NCI-H2171 (cell line): ENCODE measurements at places on chromosomes 11 and 22.

DNA sequence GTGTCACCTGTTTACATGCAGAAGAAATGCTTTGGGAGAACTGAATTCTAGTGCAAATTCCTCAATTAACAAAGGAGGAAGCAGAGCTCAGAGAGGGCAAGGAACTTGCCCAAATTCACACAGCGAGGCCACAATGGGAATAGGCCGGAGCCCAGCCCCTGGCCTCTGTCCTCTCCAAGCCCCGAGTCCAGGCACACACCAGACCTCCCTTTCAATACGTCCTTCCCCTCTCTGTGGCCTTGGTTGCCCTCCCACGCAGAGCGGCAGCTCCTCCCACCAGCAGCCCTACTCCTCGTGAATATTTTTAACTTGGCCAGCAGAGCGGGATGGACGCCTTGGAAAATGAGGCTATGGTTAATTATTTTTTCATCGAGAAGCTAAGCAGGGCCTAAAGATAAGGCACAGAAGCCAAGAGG, 1.6 kb upstream of the CARD10 start:
- DNase-seq = no peak

DNA sequence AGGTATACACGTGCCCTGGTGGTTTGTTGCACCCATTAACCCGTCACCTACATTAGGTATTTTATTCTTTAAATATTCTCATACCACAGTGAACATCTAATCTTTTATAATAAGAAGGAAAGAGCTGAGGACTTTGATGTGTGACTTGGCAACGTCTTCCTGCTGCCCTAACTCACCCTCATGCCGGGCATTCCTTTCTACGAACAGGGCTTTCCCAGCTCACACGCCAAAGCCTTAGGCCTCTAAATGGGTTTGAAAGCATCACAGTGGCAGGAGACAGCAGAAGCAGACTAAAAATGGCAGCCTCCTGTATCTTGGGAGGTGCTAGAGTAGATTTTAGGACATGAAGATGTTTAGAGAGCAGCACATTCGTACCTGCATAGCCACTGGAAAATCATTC, 52.6 kb downstream of the CLTCL1 start:
- no peak for DNase-seq

- DNase-seq = no peak
These were observed 10.9 kb downstream of the RCOR2 start for GRCh38 chr11:63906087-63906486.

DNA sequence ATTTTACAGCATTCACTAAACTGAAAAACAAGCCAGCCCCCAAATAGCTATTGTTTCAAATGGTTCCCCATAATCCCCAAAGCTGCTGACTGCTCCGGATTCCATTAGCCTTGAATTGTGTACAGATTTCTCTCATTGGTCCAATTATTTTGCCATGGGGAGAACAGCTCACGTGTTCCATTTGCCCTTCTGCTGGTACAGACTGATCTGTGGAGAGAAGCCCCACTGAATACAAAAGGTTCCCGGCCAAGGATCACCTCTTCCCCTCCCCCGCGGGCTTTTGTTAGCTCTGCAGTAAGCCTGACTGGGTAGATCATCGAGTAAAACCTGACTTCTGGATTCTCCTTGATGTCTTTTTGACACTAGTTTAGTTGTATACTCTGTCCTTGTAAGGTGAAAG, 9.1 kb upstream of the MAPK8IP1 start:
- no peak for DNase-seq

- no peak for DNase-seq
These were observed 3.2 kb downstream of the TPP1 start for GRCh38 chr11:6615882-6616585.

DNA sequence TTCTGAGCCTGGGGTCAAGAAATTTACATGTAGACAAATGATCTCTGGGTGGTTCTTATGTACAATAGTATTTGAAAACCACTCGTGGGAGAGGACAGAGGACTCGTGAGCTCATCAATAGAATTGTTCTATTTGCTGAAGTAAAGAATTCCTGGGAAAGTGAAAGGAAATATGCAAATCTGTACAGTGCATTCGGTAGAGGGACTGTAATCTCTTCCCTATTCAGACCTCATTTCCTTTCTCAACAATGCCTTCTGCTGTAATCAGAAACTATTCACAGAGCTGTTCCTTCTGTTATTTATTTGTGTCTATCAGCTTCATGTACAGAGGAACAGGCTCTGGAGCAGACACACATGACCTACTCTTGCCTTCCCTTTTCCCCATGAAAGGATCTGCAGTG, 709.4 kb upstream of the KIRREL3 start:
- DNase-seq = no peak
